ENCODE measurements at places on chromosomes 16 and 17.
A peak's percentile ranks its signal among the peaks of the same experiment; 100 is the strongest.

GRCh38 chr17:32523827-32524552 is 37.2 kb downstream of the CDK5R1 start:
- no peak for DNase-seq

GRCh38 chr17:34302636-34303035 is 16.6 kb upstream of the CCL8 start:
- no peak for DNase-seq

DNA sequence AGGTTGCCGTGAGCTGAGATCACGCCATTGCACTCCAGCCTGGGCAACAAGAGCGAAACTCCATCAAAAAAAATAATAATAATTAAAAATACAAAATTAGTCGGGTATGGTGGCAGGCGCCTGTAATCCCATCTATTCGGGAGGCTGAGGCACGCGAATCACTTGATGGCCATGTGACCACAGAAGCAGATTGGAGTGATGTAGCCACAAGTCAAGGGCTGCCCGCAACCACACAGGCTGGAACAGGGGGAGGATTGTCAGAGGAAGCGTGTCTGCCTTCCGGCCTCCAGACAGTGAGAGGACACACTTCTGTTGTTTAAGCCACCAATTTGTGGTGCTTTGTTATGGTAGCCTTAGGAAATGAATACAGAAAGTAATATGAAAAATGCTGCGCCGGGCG is 11.8 kb upstream of the NAGS start:
- DNase-seq = no peak

GRCh38 chr17:60165223-60165622 is 15.4 kb downstream of the CA4 start:
- DNase-seq = no peak

DNA sequence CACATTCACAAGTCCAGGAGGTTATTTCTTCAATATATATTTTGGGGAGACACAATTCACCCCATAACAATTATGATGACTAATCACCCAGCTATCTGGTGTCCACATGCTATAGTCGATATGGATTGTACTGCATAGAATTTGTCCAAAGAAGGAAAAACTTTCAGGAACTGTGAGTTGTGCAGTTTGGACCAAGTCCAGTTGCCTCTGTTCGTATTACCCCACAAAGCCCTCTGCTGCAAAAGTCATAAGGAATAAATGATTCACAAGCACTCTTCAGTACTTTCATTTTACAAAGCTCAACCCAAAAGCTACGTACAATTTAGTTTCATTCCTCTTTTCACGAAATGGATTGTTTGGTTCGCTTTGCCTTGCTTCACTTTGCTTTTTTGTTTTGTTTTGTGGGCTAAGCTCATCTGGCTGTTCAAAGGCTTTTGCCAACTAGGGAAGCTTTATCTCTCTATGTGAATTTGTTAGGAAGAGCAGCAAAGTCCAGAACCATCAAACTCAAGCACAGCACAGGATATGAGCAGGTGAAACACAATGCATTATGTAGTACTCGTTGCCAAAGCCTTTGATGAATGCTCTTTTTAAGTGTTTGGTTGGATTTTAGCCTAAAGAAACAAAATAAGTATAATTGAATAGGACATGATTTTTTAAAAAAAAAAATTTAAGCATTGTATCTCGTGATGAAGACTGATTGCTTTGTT is 98.6 kb downstream of the ZNF18 start:
- no peak for DNase-seq

- no peak for DNase-seq
Measured at GRCh38 chr17:80611816-80612215, 67.2 kb downstream of the RPTOR start.

- no peak for DNase-seq
Measured at GRCh38 chr17:36650096-36650775, 48.9 kb downstream of the MRM1 start.

DNA sequence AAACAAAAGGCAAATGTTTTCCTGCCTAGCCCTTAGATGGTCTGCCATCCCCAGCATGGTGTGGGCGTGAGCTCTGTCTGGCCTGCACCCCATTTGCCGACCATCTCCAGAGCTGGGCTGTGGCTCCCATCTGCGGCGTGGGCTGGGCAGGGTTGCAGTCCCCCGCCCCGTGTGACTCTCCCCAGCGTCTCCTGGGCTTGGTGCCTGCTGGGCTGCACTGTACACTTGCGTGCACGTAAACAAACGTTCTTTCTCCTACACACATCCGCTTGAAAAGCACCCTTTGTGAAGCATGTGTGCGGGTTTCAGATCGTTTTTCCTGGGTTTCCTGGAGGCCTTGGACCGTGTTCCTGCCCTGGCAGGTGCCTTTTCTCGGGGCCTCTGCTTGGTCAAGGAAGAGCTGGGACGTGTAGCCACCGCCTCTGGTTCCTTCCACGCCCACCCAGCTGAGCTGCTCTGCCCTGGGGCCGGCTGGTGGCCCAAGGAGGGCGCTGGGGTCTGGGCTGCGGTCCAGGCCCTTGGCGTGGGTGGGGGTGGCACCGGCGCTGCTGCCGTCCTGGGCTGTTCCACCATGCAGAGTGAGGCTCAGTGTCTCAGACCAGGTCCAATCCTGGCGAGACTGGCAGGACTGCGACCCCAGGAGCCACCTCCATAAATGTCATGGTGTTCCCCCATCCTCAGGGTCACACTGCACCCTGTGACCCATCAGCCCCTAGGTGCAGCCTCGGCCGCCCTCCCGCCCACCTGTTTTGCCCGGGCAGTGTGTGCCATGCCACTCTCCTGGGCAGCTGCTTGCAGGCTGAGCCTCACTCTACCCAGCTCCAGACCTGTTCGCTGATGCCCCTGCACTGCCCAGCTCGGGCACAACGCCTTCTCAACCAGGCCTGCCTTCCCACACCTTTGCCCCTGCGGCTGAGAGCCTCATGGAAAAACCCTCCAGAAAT is 9.9 kb upstream of the BAIAP3 start:
- no peak for DNase-seq

- DNase-seq = peak; percentile 7
Measured at GRCh38 chr16:12901204-12901596, 198 bp upstream of the SHISA9 start.

DNA sequence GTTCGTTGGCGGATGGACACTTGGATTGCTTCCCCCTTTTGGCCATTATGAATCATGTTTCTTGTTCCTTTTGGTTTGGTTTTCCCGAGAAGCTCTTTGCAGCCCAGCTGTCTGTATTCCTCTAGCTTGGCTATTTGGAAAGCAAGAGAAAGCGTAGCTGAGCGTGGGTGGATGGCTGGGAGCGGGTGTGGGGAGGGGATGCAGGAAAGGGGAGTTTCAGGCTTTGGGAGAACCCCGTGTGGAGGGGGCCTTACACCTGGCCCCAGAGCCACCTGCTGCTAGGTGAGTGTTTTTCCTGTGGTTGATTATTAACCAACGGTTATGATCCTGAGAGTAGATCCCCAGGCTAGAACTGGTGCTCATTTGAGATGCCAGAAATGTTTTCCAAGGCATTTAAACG is 103.7 kb downstream of the RAP1GAP2 start:
- peak; percentile 82 for DNase-seq

- no peak for DNase-seq
Measured at GRCh38 chr16:81553080-81553813, 108.6 kb downstream of the CMIP start.

- DNase-seq = no peak
Measured at GRCh38 chr16:27363797-27364196, 38.2 kb upstream of the IL21R start.

GRCh38 chr16:51328733-51329132 is 177.7 kb upstream of the SALL1 start:
- DNase-seq = no peak

GRCh38 chr16:51390877-51391276 is 239.8 kb upstream of the SALL1 start:
- no peak for DNase-seq

DNA sequence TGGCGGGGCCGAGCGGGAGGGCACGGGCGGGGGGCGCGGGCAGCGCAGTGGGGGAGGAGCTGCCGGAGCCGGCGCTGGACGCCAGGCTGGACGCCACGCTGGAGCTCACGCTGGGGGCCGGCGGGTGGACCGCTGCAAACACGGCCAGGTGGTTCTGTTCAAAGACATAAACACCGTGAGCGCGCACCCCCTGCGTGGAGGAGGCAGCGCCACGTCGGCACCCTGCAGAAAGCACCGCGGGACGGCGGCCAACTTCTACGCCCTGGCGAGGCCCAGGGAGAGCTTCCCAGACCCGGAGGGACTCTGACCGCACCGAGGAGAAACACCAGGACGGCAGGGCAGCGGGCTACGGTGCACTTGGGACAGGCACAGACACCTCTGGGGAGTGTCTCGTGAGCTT is 29.3 kb downstream of the UNKL start:
- no peak for DNase-seq

DNA sequence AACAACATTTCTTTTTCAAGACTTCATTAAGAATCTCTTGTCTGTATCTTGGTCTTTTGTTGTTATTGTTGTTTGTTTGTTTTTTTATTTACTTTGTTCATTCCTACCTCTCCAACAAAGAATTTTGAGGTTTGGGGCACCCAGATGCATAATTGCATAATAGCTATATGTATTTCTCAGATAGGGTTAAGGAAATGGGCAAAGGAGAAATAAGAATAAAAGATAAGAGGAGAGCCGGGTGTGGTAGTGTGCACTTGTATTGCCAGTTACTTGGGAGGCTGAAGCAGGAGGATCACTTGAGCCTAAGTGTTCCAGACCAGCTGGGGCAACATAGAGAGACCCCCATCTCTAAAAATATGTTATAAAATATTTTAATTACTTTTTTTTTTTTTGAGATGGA is 30.5 kb downstream of the CDH1 start:
- DNase-seq = no peak

GRCh38 chr17:55416470-55417052 is 5.1 kb downstream of the MMD start:
- no peak for DNase-seq

- peak; percentile 63 for DNase-seq
Measured at GRCh38 chr16:86072328-86073102, 173.6 kb downstream of the IRF8 start.

GRCh38 chr16:85383836-85384832 is 229.0 kb upstream of the GSE1 start:
- DNase-seq = no peak

DNA sequence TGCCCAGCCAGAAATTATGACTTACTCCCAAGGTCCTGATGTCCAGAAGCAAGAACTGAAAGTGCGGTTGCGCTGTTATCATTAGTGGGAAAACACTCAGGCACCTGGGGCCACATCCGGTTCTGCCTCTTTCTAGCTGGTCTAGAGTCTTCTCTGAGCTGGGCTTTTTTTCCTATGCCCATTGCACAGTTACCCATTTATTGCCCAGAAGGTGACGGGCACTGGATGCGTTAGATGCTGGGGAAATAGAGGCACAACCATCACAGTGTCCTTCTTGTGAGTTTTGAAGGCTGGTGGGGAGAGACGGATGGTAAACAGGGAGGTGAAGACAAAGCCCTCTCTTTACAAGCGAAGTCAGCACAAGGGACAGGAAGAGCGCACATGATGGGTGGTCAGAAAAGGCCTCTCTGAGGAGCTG is 37.7 kb downstream of the PLCG2 start:
- DNase-seq = no peak

- DNase-seq = no peak
Measured at GRCh38 chr16:26987597-26988010, 79.1 kb upstream of the C16orf82 start.
